Activated T-helper 17 cell treated with anti-CD3 and anti-CD28 coated beads, Interleukin-2, amount 50 U/mL, for 72 hours (primary cell): ENCODE measurements at places on chromosomes 2 and 18.

DNA sequence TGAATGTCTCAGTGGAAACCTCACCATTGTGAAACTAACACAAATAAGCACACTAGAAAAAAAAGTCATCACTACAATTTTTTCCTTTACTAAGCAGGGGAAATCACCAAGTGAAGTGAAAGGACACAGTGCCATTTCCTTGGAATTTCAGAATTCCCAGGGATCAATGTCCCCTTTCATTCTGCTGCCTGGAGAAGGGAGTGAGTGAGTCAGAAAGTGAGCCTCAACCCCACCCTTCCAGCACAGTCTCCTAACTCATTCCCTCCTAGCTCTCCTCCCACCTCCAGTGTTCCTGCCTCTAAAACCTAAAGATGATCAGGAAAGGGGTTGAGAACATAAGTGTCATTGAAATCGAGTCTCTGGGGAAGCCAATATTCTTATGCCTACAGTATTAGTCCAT, 608.5 kb downstream of the RNF144A start:
- H3K27ac ChIP-seq, result peak overlapping the region; percentile 62
- no peak for ATAC-seq
- peaks cover 29% of the 10 kb centered on the region for H3K4me1 ChIP-seq
- H3K36me3 ChIP-seq, result no peaks in the 10 kb centered on the region

- no peaks in the 10 kb centered on the region for H3K36me3 ChIP-seq
- ATAC-seq, result no peak
- H3K27ac ChIP-seq, result no peak overlapping the region
- no peaks in the 10 kb centered on the region for H3K4me1 ChIP-seq
- no peak overlapping the region for H3K4me3 ChIP-seq
These were observed 24.2 kb downstream of the SNORC start for GRCh38 chr2:232894251-232894650.

GRCh38 chr2:3040066-3040428, 337.6 kb downstream of the EIPR1 start:
- H3K27ac ChIP-seq, result no peak overlapping the region
- ATAC-seq, result no peak
- peaks cover 4% of the 10 kb centered on the region for H3K27me3 ChIP-seq
- H3K4me1 ChIP-seq, result peaks cover 2% of the 10 kb centered on the region
- no peak overlapping the region for H3K4me3 ChIP-seq
- no peaks in the 10 kb centered on the region for H3K36me3 ChIP-seq

- H3K4me3 ChIP-seq, result no peak overlapping the region
- H3K4me1 ChIP-seq, result no peaks in the 10 kb centered on the region
- no peaks in the 10 kb centered on the region for H3K36me3 ChIP-seq
- no peaks in the 10 kb centered on the region for H3K27me3 ChIP-seq
- no peak for ATAC-seq
These were observed 115.9 kb upstream of the SYT4 start for GRCh38 chr18:43393174-43393573.

GRCh38 chr2:165697748-165698443, 96.2 kb downstream of the GALNT3 start:
- no peak overlapping the region for H3K4me3 ChIP-seq
- ATAC-seq, result no peak
- peaks cover 14% of the 10 kb centered on the region for H3K27me3 ChIP-seq
- H3K36me3 ChIP-seq, result no peaks in the 10 kb centered on the region

- no peak for ATAC-seq
- H3K36me3 ChIP-seq, result no peaks in the 10 kb centered on the region
- peaks cover 18% of the 10 kb centered on the region for H3K27me3 ChIP-seq
These were observed 58.2 kb upstream of the HDAC4 start for GRCh38 chr2:239459056-239459455.

DNA sequence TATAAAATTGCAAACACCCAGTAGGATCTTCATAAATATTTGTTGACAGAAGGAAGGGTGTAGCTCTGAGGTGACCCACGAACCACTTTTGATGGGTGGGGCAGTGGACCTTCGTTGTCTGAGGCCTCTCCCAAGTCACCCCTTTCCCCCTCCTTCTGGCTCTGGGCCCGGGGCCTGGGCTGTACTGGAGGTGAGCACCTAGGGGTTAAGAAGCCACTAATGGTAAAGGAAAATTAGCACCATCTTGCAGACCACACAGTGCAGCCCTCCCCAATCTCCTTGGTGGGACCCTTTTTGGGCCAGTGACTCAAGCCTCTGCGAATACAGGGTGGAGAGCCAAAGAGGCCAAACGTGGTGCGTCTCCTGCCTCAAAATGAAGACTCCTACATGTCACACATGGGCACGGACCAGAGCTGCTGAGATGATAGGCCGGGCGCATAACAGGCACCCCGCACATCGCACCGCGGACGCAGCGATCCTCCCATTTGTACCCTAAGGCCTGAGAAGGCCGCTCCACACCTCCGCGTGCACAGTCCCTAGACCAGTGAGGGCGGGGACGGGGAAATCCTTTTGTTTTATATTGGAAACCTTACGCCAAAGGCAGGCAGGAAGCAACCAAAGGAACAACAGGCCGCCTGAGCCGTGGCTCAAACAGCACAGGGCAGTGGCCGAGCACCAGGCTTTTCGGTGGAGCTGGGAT, 31.9 kb upstream of the ATP6V1B1 start:
- no peaks in the 10 kb centered on the region for H3K36me3 ChIP-seq
- H3K27me3 ChIP-seq, result peaks cover 73% of the 10 kb centered on the region
- no peak overlapping the region for H3K27ac ChIP-seq

DNA sequence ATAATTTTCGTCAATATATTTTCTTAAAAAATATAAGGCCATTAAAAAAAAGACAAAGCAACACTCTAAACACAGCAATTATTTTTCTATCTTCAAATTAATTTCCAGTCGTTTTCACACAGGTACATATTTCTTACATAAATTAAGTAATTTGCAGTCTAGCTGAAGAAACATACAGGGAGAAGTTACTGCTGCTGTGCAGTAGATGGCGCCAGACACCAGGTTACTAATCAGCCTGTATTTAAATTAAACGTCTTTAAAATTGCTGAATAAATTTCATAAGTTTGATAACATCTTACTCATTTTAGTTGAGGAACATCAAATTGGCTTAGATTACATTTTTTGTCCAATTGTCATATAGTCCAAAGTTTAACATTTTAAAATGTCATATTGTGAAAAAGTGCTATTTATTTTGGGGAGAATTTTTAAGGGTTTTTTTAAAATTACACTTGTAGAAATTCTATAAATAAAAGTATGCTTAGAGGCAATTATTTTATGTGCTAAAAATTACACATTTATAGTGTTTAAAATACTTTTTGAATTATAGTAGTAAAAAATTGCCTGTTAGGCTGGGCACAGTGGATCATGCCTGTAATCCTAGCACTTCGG, 88.4 kb downstream of the PMAIP1 start:
- H3K36me3 ChIP-seq, result no peaks in the 10 kb centered on the region
- ATAC-seq, result no peak
- H3K27me3 ChIP-seq, result peaks cover 17% of the 10 kb centered on the region
- no peak overlapping the region for H3K27ac ChIP-seq
- no peak overlapping the region for H3K4me3 ChIP-seq

GRCh38 chr2:59083075-59083828, 842.1 kb upstream of the FANCL start:
- no peaks in the 10 kb centered on the region for H3K4me1 ChIP-seq
- no peak overlapping the region for H3K27ac ChIP-seq
- no peak for ATAC-seq
- H3K27me3 ChIP-seq, result no peaks in the 10 kb centered on the region
- H3K36me3 ChIP-seq, result no peaks in the 10 kb centered on the region

DNA sequence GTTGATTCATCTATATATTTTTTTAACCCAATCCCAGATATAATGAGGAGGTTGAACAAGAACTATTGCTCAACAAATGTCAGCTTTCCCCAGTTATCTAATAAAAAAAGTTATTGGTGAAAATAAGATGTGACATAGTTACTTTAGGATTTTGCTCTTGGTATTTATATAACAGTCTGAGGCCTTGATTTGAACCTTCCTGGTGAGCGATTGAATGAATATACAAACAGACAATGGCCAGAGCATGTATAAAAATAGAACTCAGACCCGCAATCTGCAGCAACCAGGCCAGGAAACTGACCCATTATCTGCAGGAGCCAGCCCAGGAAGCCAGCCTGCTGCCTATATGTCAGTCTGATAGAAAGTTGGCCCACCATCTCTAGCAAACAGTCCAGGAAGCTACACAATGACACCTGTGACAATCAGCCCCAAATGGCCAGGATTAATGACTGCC, 81.6 kb downstream of the HS6ST1 start:
- no peak overlapping the region for H3K4me3 ChIP-seq
- no peak overlapping the region for H3K27ac ChIP-seq
- ATAC-seq, result no peak

DNA sequence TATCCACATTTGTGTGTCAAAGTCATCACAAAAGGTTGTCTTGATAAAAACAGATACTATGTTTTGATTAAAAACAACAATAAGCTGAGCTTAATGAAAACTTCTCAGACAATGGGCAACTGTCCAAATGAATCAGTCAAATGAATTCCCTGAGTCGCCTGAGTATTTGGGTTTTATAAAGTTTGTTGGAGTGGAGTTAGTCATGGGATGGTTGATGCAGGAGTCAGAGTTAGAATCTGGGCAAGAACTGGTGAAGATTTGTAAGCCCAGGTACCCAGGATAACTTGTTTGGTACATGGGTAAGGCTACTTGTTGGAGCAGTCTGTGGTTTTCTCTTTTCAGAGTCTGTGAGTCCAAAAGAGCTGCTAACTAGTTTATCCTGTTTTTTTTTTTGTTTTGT, 34.4 kb upstream of the RAPGEF4 start:
- H3K27me3 ChIP-seq, result peaks cover 9% of the 10 kb centered on the region
- peaks cover 9% of the 10 kb centered on the region for H3K4me1 ChIP-seq
- no peak overlapping the region for H3K27ac ChIP-seq
- no peaks in the 10 kb centered on the region for H3K36me3 ChIP-seq

GRCh38 chr2:61770746-61771145, 83.1 kb downstream of the FAM161A start:
- peaks cover 4% of the 10 kb centered on the region for H3K27me3 ChIP-seq
- H3K4me1 ChIP-seq, result no peaks in the 10 kb centered on the region
- no peak overlapping the region for H3K4me3 ChIP-seq
- H3K27ac ChIP-seq, result no peak overlapping the region

- H3K27ac ChIP-seq, result no peak overlapping the region
- H3K36me3 ChIP-seq, result no peaks in the 10 kb centered on the region
- peaks cover 17% of the 10 kb centered on the region for H3K27me3 ChIP-seq
These were observed 618.0 kb downstream of the NYAP2 start for GRCh38 chr2:226017537-226017936.

- no peak for ATAC-seq
- no peak within 1 kb of the TSS for H3K27ac ChIP-seq
- no peaks in the 10 kb centered on the region for H3K36me3 ChIP-seq
- no peak within 1 kb of the TSS for H3K4me3 ChIP-seq
These were observed at the start of gene AMER3 for GRCh38 chr2:130755256-130756052. AMER3 (plus strand) TSS chr2:130755540; CDS start chr2:130762073, 6,533 bp downstream.

DNA sequence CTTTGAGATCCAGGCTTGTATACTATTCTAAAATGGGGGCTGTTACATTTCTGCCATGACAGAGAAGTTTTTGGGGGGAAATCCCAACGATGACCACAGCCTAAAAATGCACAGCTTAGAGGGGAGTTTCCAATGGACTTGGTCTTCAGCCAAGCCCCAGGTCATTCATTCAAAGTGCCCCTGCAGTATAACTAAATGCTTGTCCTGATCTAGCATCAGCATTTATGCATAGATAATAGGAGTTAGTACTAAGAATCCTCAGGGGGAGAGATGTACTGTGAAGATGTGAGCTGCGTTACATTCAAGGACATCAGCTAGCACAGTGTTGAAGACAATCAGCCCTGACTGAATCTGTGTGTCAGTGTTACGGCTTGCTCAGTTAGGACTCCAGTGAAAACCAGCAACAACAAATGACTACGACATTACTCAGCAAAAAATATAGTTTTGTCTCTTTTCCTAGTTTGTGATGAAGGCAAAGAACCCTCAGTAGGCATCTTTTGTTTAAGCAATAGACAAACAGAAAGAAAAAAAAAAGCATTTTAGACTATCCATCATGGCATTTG, 160.9 kb downstream of the ZEB2 start:
- peak overlapping the region; percentile 64 for H3K4me3 ChIP-seq
- no peaks in the 10 kb centered on the region for H3K36me3 ChIP-seq
- H3K27me3 ChIP-seq, result no peaks in the 10 kb centered on the region
- peak; percentile 64 for ATAC-seq
- peaks cover 21% of the 10 kb centered on the region for H3K4me1 ChIP-seq

GRCh38 chr18:10453806-10454680, at the start of gene APCDD1:
APCDD1 (plus strand) TSS chr18:10454635; CDS start chr18:10454982, 347 bp downstream.
- ATAC-seq, result no peak
- H3K27me3 ChIP-seq, result peaks cover 70% of the 10 kb centered on the region
- H3K4me3 ChIP-seq, result peak within 1 kb of the TSS; percentile 28
- H3K4me1 ChIP-seq, result peaks cover 5% of the 10 kb centered on the region
- no peak within 1 kb of the TSS for H3K27ac ChIP-seq

GRCh38 chr2:120976501-120977307, 241.0 kb downstream of the GLI2 start:
- no peaks in the 10 kb centered on the region for H3K36me3 ChIP-seq
- ATAC-seq, result no peak
- H3K27me3 ChIP-seq, result no peaks in the 10 kb centered on the region
- H3K27ac ChIP-seq, result no peak overlapping the region
- H3K4me3 ChIP-seq, result no peak overlapping the region

DNA sequence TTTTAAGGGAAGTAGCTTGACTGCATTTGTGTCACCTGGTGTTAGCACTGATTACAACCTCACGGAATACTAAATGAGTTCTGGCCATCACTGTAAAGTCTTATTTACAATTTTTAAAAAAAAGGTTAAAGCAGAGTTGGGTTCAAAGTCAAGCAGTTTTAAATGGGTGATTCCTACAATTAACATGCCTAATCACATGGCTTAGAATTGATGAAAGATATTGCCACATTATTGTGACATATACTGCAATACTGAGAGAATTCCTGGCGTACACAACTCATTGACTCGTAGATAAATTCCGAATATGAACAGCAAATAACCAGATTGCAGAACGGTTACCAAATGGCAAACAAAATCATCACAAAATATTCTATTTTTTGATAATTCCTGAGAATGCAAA, 34.2 kb downstream of the ROCK2 start:
- ATAC-seq, result no peak
- no peak overlapping the region for H3K27ac ChIP-seq
- peaks cover 15% of the 10 kb centered on the region for H3K4me1 ChIP-seq
- no peaks in the 10 kb centered on the region for H3K27me3 ChIP-seq

GRCh38 chr2:149661844-149662243, 74.3 kb upstream of the MMADHC start:
- no peak overlapping the region for H3K27ac ChIP-seq
- H3K4me3 ChIP-seq, result no peak overlapping the region
- ATAC-seq, result no peak
- H3K36me3 ChIP-seq, result no peaks in the 10 kb centered on the region

DNA sequence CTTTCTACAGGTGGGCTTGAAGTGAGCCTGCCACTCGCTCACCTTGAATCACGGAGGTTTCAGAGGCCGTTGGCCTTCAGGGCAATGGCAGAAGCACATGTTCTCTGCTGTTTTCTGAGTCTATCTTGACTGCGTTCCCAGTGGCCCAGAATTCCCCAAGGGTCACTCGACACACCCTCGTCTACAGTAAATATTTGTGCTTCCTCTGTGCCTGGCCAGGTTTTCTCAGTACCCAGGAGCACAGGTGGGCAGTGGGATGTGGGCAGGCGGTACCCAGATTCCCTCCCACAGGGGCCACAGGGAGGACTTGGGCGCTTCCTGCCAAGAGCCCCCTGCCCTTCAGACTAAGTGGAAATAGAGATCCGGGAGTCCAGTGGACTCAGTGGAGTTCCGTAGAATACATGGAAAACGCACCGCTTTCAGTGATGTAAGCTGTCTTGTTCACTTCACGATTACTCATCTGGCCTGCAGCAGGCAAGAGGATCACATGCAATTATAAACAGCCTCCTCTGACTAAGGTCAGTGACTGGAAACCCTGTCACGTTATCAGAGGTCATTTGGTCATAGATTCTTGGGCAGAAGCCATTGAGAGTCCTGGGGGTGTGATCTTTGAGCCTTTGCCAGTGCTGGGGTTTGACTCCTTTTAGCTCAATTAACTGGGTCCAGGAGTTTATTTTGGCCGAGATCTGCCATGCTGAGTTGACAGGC, 179.8 kb downstream of the NEDD4L start:
- peak; percentile 34 for ATAC-seq
- no peaks in the 10 kb centered on the region for H3K36me3 ChIP-seq
- no peak overlapping the region for H3K27ac ChIP-seq
- H3K4me1 ChIP-seq, result no peaks in the 10 kb centered on the region
